ENCODE measurements at places on chromosomes 12 and 14.

DNA sequence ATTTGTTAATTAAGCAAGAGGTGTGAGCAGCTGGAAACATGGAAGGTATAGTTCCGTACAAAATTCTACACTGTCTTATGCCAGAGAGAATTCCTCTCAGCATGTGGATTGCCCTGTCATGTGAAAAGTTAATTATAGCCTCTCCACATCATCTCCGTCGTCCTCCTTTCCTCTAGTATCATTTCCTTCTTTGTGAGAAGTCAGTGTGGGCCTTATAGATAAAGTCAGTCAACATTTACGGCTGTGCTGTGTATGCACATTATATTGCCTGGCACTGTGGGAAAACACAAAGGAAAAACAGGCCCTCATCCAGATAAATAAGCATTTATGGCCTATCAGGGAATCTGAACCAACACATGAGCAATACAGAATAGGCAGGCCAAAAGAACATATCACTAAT, 236.6 kb downstream of the SEC23A start:
- no peak for DNase-seq

GRCh38 chr12:131720921-131721320, 10.0 kb downstream of the SFSWAP start:
- no peak for DNase-seq

DNA sequence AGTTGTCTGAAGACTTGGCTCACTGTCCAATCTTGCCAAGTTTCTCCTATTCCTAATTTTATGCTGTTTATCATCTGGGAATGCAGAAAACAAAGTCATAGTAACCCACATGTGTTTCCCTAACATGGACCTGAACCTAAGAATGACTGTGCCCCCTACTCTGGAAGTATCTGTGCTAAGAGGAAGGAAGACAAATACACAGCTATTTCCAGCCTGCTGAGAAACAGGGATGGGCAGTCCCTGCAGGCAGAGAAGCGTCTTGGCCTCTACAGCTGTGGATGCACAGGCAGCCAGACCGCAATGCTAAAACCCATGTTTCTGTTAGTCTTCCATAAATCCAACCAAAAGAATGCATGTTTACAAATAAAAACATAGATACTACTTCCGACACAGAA, 56.2 kb downstream of the DUSP16 start:
- no peak for DNase-seq

GRCh38 chr12:97967831-97968230, 505.2 kb downstream of the RMST start:
- DNase-seq = no peak
